ENCODE measurements at places on chromosomes 4 and X.
A peak's percentile ranks its signal among the peaks of the same experiment; 100 is the strongest.

- no peak for DNase-seq
Observed at GRCh38 chr4:21454831-21455230, 493.7 kb downstream of the KCNIP4 start.

- no peak for DNase-seq
Observed at GRCh38 chr4:90495211-90495610, 368.0 kb downstream of the CCSER1 start.

GRCh38 chr4:30821859-30822612, 101.9 kb downstream of the PCDH7 start:
- no peak for DNase-seq

- no peak for DNase-seq
Observed at GRCh38 chrX:118847676-118848075, 24.1 kb downstream of the ZCCHC12 start.

DNA sequence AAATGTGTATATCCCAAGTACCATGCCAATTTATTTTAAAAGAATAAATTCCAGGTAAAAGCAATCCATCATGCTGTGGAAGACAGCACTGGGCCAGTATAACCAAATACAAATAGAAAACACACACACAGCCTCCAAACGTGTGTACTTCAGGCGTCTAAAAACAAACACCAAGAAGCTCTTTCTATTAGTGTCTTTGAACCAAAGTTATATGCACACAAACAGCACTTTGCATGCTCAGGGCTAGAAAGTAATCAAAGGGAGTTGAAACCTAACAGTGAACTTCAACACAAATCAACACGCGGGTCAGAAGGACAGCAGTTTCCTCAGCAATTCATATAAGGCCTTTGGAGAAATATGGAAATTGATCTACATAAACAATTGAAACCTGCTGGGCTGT, 15.4 kb downstream of the GASK1B start:
- no peak for DNase-seq

- DNase-seq, result no peak
Observed at GRCh38 chr4:111449657-111450056, 695.6 kb upstream of the FAM241A start.

DNA sequence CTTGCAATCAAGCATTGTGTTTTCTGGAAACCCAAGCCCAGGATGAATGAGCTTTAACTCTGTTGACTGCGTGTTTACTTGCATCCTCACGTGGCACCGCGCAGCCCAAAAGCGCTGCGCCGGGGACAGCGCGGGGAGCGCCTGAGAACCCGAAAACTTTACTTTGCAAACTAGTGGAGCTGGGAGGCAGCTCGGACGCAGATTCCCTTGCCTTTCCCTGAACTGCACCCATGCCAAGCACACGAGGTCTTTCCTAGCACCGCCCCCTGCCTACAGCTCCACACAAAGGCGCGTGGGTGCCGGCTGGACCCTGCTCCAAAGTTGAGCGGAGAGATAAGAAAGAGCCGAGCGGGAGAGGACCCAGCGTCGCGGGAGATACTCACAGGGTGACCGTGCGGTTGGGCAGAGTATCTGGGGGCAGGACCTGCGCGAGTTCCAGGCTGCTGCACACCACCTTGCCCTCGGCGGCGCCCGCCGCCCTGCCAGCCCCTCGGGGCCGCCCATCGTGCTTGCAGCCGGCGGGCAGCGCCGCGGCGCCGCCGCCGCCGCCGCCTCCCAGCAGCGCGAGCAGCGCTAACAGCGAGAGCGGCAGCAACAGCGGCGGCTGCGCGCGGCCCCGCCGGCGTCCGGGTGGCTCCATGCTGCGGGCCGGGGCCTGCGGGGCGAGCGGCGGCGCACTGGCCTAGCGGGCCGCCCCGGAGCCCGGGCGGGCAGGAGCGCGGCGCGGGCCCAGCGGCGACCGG, 550 bp downstream of the ADGRA3 start:
- peak; percentile 40 for DNase-seq

DNA sequence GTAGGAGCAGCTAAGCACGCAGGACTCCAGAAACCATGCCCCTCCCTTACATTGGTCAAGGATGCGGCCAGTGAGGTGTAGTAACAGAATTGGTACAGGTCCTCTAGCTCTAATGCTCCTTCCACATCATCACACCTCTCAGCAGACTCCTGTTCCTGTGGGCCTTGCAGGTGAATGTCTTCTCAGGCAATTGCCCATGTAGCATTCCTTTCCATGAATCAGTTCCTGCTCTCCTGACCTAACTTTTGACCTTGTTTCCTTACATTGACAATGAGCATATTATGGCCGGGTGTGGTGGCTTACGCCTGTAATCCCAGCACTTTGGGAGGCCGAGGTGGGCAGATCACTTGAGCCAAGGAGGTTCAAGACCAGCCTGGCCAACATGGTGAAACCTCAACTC, 31.3 kb downstream of the MAP7D3 start:
- DNase-seq, result no peak

GRCh38 chr4:26132858-26133257, 188.0 kb upstream of the RBPJ start:
- no peak for DNase-seq

DNA sequence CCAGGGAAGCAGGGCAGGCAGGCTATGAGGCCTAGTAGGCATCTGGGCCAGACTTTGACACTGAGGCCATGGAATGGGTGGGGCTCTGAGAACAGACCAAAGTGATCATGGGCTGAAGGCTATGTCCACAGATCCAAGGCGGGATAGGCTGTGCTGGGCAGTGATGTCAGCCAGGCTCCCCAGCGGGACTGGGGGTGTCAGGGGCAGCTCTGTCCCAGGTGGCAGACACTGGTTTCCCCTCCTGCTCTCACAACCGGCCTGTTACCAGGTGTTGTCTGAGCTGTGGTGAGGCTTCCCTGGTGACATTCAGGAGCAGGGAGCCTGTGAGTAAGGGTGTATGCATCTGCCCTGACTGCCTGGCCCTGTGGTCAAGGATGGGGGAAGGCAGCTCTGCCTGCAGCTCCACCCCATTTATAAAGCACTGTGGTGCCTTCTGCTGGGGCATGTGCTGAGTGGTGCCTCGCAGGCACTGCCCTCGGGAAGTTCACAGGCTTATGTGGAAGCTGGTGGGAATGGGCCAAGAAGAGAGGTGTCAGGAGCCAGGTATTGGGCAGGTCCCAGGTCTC, 2.9 kb downstream of the IL9R start:
- no peak for DNase-seq

GRCh38 chrX:30822068-30822681, 66.9 kb downstream of the TAB3 start:
- DNase-seq, result no peak

DNA sequence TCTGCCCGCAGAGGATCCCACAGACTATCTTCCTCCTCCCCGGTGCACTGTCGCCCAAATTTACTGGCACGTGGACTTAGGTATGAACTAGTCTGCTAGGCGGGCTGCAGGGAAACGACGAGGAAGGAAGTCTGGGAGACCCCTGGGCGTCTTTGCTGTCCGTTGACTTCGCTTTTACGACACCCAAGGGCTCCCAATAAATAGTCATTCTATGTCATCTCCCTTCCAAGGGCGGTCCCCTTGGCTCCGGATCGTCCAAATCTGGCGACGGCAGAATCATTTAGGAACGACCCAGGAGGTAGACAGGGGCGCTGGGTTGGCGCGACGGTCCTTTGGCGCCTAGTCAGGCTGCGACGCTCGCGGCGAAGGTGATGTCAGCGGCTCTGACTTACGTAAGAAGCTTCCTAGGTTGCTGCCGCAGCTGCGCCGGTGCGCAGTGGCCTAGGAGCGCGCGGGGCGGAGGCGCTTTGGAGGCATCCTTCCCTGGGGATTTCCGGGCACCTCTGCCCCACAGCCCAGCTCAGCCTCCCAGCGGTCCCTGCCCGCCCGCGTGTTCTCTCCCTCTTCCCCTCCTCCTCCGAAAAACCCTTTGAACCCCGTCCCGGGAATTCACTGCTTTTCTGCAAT, 2.2 kb downstream of the NHS start:
- no peak for DNase-seq

- no peak for DNase-seq
Observed at GRCh38 chr4:128308986-128309385, 21.4 kb upstream of the PGRMC2 start.

DNA sequence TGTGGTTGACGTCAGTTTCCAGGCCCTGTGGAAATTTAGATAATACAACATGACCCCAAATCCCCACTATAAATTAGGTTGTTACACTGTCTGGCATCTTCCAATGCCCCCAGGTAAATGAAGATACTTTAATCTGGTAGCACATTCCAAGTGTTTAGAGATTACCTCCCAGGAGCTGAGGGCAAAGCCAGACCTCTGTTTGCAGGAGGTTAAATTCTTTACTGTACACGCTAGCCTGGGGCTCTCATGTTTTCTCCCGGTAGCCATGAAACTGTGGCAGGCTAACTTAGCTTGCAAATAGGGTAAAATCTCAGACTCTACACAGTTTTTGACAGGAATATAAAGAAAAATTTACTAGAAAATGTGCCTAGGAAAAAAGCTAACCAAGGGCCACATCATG, 450.0 kb downstream of the PDGFC start:
- no peak for DNase-seq

DNA sequence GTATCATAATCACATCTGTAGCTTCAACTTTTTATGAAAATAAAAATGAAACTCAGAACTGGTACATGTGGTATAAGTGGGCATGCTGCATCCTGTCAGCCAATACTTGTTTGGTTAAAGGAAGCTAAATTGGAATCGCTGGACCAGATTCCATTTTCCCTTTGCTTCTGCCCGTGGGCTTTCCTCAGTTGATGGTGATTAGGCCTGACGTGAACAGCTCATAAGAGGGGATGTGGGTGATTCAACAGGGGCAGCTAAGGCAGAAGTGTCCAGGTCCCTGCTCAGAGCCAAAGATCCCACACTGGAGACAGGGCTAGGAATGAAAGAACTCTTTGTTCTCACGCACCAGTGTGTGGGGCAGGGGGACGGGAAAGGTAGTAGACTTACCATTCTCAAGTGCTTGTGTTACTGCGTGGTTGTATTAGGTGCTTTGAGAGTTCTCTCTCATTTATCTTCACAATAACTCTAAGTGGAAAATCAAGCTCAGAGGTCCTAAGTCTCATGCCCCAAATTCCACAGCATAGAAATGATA, 63.2 kb upstream of the GUCY1A1 start:
- no peak for DNase-seq

DNA sequence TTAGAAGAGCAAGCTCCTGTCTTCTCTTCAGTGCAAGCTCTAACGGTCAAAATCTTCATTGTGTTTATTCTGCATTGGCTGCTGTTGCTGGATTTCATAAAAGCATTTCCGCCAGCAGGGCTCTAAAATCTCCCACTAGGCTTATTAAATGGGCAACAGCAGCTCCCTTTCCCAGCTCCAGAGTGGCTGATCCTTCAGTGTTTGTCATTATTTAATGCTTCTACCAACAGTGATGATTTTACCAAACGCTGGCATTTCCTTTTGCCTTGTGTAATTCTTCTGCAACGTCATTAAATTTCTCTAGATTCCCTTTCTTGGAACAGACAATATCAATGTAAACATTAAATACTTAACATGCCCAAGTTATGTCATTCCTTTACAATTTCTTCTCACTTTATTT, 20.1 kb downstream of the SLC7A11 start:
- no peak for DNase-seq

DNA sequence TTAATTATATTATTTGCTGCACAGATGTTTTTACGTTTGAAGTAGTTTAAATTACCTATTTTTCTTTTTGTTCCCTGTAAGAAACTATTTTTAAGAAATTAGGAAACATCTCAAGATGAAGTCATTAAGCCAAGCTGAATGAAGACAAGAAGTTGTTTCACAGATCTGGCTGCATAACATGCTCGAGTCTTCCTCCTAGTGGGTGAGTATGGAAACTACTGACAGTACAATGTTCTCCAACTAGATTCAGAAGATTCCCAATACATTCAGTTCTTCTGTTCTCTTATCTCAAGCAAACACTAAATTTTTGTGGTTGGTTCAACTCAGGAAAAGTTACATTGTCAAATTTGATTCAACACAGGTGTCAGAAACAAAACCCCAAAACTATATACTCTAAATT, 256.8 kb upstream of the VCX start:
- no peak for DNase-seq

GRCh38 chr4:65597697-65598096, 72.6 kb downstream of the EPHA5 start:
- DNase-seq, result no peak

Data from CD8-positive, alpha-beta T cell (primary cell).